CD4-positive, alpha-beta T cell treated with Interleukin-17A for 1 hour (primary cell): ENCODE measurements at places on chromosomes 6 and 20.
A peak's percentile ranks its signal among the peaks of the same experiment; 100 is the strongest.

DNA sequence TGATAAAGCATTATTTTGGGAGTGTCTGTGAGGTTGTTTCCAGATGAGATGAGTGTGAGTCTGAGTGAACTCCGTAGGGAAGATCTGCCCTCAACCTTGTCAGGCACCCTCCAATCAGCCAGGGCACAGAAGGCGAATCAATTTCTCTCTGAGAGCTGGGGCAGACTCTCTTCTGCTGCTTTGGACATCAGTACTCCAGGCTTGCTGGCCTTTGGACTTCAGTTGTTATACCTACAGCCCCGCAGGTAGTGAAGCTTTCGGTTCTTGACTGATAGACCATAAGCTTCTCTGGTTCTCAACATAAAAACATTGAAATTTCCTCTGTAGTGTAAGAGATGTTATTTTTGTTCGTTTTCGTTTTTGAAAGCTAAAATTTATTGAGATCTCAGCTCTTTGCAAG lies 71.4 kb downstream of the MAFB start:
- DNase-seq: no peak

- DNase-seq: no peak
These were observed 24.6 kb upstream of the TAAR1 start for GRCh38 chr6:132683543-132683942.

DNA sequence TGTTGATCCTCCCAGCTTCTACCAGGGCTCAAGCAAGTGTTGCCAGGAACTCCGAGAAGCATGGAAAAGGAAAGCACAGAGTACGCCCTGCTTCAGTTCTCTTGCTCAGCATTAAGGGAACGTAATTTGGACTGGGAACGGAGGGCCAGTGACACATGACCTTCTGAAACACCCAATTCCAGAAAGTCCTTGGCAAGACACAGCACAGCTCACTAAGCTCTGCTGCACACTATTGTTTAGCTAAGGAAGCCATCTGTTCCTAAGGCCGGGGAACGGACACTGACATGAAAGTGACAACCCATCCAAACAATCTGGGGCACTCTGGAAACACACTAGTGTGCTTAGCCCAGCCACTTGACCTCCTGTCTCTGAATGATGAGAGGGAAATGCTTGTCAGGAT lies 56.9 kb upstream of the NXT1 start:
- DNase-seq: no peak

GRCh38 chr6:120805276-120805675 lies 529.0 kb downstream of the TBC1D32 start:
- no peak for DNase-seq

- peak; percentile 92 for DNase-seq
These were observed 108.2 kb downstream of the HFE start for GRCh38 chr6:26195376-26195923.

- DNase-seq: no peak
These were observed 144.4 kb upstream of the MAN1A1 start for GRCh38 chr6:119493980-119494379.

DNA sequence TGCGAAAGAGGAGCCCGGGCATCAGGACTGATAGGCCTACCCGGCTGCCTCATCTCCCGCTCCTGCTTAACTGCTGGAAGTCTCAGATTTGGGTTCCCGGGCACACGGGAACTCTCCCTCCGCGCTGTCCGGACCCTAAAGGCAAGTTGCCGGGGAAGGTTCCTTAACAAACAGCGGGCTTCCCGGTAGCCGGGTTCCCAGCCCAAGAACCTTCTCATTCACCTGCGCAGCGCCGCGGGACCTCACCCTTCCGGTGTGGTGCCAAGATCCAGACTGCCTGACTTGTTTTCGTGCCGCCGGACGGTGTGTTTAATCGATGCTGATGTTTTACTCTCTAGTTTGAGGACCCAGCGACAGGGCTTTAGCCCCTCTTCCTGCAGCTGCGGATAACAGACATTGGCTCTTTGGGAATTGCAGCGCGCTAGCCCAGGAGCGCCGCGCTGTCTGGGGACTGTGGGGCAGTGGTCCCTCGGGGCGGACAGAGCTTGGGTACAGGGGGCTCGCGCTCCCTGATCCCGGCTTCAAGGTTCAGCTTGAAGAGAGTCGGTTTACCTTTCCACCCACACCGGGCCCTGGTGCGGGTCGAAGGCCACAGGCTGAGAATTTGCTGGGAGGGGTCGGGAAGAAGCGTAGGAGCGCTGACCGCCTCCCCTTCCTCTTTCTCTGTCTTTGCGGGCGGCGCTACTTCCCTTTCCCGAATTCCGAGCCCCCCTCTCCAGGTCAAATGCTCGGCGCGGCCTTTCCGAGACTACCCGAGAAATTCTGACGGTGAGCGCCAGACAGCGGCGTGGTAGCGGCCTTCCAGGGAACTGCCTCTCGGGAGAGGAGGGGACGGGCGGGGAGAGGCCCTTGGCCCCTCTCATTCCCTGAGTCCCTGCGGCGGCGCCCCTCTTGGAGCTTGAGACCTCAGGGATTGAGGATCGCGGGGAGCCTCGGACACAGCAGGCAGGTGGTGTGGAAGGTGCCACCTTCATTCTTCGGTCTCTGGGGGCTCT lies 17.2 kb downstream of the ABT1 start:
- DNase-seq: no peak

DNA sequence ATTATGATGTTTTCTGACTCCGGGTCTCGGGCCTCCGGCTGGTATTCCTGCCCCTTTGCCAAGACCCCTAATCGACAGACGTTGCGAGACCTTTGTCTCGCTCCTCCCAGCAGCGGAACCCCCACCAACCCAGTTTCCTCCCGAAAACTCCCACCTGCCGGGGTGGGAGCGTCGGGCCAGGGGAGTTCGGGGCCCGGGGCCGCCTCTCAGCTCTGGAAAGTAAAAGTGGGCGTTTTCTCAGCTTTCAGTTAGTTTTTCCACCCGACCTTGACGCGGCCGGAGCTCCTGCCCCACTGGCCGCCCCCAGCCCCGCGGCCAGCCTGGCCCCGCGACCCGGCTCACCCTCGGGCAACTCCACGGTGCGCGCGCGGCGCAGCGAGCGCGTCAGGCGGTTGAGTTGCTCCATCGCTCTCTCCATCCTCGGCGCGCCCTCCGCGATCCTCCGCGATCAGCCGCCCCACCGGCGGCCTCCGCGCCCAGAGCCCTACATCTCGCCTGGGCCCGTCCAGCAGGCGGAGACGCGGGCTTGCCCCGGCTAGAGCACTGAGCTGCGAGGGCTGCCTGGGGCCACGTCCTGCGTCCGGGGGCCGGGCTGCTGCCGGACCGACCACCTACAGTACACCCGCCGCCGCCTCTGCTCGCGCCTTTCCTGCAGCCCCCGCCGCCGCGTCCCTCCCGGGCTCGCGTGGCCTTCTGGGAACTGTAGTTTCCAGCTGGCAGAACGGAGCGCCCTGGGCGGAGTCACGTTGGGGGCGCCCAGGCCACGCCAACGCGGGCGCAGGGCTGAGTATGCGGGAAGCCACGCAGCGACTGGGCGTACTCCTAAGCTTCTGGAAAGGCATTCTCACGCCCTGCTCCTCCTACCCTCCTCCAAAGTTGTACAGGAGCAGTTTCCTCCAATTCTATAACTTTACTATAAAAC lies at the start of gene HACE1:
Gene HACE1, minus strand, starts transcription at position 695 of the 922 bp plus-strand sequence. Its CDS starts 277 bp downstream, at position 418.
- DNase-seq: peak; percentile 88

GRCh38 chr6:92125681-92126080 lies 1293.7 kb downstream of the EPHA7 start:
- DNase-seq: no peak

DNA sequence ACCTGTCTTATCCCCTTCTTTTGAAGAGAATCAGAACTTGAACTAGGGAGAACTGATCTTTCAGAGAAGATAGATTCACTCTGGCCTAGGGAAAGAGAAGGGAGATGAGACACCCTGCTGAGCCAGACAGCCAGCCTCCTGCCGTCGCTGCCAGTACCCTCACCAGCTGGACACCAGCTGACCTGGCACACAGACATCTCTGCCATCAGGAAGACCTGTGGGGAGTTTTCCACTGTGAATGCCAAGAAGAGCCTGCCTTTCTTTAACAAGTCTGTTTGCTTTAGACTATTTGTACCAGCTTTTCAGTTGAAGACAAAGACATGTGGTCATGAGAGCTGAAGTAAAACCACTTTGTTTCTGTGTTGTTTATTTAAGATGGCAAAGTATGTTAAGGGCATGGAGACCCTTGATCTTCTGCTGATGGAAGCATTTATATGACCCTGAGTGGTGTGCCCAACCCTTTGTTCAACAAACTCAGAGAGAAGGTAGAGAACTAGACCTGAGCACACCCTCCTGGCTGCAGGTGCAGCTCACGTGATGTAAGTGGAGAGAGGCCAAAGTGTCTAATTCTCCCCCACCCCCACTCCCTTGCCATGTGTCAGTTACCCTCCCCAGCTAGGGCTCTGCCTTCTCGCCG lies 82.3 kb upstream of the SLC24A3 start:
- DNase-seq: no peak

- DNase-seq: peak; percentile 45
These were observed 222.8 kb downstream of the LY86 start for GRCh38 chr6:6811128-6812009.

DNA sequence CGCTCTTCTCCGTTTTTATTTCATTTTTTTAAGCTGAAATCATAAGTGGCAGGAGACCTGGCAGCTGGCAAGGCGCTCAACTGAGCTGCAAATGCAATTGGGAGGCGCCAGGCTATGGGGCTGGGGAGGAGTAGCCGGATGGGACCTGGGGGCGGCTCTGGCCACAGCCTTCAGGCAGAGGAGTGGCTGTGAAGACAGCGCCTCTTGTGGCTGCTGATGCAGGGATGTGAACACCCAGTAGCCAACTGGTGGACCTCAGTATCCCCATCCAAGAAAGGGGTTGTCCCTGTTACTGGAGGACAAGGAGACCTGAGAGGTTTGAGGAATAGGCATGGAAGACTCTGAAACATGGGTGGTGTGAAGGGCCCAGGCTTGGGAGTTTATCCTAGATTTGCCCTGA lies 12.6 kb downstream of the KCNK17 start:
- no peak for DNase-seq

DNA sequence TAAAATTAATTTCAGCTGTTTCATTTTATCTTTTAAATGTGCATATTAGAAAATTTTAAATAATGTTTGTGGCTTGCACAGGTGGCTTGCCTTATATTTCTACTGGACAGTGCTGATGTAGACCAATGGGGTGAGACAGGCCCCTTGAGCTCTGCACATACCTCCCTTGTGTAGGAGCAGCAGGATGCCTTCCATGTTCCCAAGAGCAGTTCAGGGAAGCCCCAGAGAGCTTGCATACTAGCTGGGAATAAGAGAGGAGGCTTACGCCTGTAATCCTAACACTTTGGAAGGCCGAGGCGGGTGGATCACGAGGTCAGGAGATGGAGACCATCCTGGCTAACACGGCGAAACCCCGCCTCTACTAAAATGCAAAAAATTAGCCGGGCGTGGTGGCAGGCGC lies 61.4 kb downstream of the RFPL4B start:
- no peak for DNase-seq

DNA sequence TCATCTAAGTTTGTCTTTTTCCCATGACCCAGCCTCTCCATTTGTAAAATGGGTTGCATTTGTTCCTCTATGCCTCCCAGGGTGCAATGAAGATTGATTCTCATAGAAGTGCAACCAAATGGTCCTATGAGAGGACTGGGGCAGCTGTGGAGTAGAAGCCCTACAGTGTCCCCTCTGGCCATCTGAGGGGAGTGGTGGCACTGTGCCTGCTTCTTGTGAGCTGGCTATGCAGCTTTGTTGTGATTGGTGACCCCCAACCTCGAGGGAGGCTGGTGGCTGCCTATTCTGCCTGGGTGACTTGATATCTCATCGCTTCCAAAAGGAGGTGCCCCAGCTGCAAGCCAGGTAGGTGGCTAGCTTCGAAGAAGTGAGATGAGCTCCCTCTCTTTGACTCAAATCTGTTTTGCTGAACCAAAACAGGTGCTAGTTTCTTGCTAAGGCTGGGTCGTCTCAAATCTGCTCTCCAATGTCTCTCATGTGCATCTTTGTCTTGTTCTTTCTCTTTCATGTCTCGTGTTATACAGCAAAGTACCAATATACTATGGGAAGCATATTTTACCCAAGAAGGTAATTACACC lies 33.9 kb downstream of the TXLNB start:
- no peak for DNase-seq

GRCh38 chr6:30171677-30172471 lies 8.5 kb downstream of the TRIM15 start:
- no peak for DNase-seq

DNA sequence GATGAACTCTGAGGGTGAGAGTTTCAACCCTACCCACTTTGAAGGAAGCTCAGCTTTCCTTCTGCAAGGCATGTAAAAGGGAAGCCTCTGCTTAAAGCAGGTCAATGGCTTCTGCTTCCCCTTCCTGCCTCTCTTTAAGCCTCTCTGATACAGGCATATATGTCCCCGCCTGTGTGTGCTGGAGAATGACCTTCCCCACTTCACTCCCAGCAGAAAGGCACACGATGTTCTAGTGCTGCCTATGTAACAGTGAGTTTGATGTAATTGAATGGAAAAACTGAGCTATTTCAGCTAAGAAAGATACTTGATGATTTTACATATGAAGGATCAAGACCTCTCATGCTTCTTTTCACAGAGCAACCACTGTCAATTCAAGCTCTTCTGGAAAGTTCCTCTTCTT lies 632.2 kb downstream of the HACE1 start:
- no peak for DNase-seq

DNA sequence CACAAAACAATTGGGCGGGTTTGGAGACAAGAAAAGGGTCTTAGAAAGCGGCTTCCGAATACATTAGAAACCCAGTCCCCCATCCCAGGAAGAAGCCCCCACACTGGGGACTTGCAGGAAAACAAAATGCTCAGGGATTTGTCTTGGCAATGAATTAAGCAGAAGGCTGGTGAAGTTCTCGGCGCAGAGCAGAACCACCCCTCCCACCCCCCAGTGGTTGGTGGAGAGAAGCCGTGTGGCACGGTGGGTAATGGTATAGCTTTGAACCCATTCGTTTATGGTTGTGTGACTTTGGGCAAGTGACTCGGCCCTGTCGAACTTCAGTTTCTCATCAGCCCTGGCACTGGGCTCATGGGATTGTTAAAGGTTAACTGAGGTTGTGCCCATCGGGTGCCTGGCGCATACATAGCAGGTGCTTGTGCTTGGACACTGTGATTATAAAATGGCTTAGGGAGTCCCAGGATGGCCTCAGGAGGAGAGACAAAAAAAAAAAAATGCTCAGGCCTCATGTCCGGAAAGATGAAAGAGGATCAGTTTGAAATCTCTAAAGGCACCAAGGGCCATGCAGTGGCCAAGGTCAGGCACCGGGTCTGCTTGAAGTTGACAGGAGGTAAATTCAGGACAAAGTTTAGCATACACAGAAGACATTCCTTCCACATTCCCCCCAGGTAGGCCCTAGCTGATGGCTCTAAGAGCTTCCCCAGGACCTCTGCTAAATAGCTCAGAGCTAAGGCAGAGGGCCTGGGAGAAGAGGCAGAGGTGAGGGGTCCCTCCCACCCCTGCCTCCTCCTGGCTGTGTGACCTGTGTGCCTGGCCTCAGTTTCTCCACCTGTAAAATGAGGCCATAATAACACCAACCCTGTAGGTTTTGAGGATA lies 120.1 kb upstream of the PTPN1 start:
- no peak for DNase-seq
